ENCODE measurements at places on chromosomes 16 and 17.

GRCh38 chr17:76063875-76064546, 8.3 kb downstream of the SRP68 start:
- no peak for DNase-seq

DNA sequence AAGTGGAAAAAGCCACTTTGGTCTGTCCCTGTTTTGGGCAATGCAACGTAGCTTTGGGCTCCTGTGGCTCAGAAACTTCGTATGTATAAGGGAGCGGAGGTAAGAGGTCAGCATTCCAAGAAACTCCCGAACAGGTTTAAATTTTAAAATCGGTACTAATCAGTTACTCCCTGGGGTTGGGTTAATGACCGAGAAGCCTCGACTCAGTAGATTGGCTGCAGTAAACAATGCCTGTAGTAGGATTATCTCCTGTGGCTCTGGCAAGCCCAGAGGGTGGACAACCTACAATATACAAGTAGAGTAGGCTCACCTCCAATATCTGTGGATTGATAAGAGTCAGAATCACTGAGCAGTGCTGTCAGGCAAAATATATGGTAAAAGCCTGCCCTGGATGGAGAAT, 1.6 kb upstream of the GNA13 start:
- no peak for DNase-seq

GRCh38 chr16:71629278-71630016, 3.5 kb downstream of the MARVELD3 start:
- DNase-seq = no peak

GRCh38 chr16:49704586-49705155, 151.2 kb downstream of the ZNF423 start:
- DNase-seq = no peak

Data from fibroblast of skin of scalp (primary cell).